Activated effector memory CD4-positive, alpha-beta T cell treated with Interleukin-2 at 50 U/mL for 16 hours (primary cell): ENCODE measurements at places on chromosomes 6 and 20.

DNA sequence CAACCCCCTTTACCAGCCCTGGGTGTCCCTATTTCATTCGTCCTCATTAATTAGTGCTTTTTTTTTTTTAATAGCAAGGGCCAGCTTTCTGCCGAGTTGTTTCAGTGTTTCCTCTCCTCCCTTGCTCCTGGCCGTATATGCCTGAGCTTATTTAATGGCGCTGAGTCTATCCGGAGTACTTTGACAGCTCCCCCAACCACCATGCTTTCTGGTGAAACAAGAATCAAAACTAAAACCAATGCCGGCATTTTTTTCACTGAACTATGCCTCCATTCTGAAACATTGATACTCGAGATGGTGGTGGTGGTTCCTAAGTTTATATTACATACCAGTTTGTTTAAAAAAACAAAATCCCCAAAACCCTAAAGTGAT is 1.2 kb downstream of the DCBLD1 start:
- DNase-seq, result no peak

GRCh38 chr6:142551274-142551811 is 249.5 kb downstream of the ADGRG6 start:
- peak; percentile 7 for DNase-seq

- no peak for DNase-seq
Measured at GRCh38 chr20:33787253-33787891, 23.8 kb upstream of the CHMP4B start.

DNA sequence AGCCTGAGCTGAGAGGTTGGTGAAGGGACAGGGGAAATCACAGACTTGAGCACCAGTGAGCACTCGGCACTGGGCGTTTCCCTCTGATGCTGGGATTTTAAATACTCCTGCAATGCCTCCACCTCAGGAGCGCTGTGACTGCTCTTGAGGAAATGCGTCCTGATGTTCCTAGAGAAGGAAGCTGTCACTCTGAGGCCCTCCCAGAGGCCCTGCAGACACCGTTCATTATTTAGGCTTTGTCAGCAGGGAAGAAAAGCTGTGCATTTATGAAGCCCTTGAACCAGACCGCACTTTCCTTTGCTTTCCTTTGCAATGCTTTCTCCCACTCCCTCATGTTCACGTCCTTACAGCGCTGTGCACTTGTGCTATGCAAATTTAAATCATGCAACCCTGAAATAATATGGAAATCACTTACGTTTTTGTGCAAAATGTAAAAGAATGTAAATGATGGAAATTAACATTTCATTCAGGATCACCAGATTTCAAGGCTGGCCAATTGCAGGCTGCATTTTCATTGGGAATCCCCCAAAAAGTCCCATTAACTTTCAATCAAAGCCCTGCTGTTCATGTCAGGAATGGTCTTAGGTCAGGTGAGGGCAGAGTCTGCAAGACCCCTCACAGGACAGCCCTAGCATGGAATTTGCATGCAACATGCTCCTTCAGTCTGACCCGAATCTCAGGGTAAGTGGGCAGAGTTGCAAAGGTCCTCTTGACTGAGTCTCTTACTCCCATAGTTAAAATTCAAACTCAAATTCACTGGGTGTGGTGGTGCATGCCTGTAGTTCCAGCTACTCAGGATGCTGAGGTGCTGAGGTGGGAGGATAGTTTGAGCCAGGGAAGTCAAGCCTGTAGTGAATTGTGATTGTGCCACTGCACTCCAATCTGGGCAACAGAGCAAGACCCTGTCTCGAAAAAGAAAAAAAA is 45.8 kb upstream of the SYNDIG1 start:
- no peak for DNase-seq

GRCh38 chr6:34339971-34340370 is 52.5 kb downstream of the NUDT3 start:
- DNase-seq, result no peak

DNA sequence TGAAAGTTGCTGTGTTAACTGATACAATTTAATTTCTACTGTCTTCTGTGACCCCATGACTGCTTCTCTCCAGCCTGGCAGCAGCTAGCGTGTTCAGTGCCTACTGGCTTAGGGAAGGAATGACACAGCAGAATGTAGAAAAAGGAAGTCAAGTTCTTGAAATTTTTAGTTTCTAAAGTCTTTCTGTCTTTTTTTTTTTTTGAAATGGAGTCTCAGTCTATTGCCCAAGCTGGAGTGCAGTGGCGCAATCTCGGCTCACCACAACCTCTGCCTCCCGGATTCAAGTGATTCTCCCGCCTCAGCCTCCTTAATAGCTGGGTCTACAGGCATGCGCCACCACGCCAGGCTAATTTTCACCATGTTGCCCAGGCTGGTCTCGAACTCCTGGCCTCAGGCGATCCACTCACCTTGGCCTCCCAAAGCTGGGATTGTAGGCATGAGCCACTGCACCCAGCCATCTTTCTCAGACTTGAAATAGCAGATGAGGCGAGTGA is 39.3 kb downstream of the PCNA start:
- no peak for DNase-seq

DNA sequence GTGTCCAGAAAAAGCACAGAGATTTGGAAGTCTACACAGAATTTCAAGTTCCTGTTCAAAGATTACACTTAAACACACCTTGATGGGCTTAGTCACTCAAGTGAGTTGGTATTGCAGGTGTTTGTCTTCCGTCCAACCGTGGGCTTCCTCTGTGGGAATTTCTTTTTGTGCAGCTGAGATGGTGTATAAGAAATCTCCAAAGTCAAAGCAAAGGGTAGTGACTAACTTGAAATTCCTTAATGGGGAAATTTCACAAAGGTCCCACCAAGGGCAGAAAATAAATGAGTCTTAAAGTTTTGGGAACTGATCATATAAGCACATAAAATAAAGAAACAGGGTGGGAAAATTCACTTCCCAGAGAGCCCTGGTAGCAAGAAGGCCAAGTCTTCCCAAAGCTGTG is 102.0 kb upstream of the TNFAIP3 start:
- DNase-seq, result no peak

- no peak for DNase-seq
Measured at GRCh38 chr6:133889557-133890403, 867 bp downstream of the TCF21 start.

DNA sequence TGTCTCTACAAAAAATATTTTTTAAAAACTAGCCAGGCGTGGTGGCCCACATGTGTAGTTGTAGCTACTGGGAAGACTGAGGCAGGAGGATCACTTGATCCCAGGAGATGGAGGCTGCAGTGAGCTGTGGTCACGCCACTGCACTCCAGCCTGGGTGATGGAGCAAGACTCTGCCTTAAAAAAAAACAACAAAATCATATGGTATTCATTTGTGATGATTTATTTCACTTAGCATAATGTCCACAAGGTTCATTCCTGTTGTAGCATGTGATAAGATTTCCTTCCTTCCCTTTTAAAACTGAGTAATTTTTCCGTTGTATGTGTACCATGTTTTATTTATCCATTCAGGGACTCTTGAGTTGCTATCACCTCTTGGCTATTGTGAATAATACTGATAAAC is 26.2 kb downstream of the TMEM170B start:
- DNase-seq, result no peak

- no peak for DNase-seq
Measured at GRCh38 chr6:7805078-7805849, 79.4 kb downstream of the BMP6 start.

DNA sequence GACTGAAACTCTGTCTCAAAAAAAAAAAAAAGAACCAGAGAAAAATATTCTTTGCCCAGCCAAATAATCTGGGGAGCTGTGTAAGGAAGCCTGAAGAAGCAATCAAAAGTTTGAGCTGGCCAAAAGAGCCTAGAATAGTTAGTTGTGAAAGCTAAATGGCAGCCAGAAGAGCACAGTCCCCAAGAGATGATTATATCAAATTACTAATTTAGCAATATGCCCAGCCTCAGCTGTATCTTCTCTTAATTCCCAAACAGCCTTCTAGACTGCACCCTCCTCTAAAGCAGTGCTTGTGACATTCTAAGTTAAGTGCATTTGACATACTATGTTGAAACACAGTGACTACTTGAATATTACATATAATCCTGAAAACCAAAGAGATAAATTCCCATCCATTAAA is 38.9 kb downstream of the CDK19 start:
- no peak for DNase-seq

- DNase-seq, result no peak
Measured at GRCh38 chr6:129771678-129772077, 61.7 kb upstream of the ARHGAP18 start.

DNA sequence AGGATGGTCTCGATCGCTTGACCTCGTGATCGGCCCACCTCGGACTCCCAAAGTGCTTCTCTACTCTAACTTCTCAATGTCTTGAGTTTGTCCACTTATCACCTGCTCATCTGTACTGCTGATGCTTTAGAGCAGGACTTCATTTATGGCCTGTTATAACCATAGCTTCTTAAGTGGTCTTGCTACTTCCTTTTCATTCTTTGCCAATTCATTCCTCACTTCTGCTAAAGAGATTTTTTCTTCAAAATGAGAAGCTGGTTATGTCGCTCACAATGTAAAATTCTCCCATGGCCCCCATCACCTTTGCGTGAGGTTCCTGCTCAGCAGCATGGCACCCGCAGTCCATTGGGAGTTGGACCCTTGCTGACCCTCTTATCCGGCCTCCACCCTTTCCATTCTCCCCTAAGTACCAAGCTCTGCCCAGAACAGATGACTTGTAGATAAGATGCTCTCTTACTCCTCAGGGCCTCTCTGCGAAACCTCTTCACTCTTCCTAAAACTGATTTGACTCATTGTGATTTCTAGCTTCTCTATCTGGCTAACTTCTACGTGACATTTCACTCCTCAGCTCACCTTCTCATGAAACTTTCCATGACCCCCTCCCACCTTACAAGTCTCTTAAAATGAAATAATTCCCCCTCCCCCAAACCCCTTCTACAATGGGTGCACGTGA is 13.9 kb upstream of the CD164 start:
- no peak for DNase-seq

- no peak for DNase-seq
Measured at GRCh38 chr6:100691972-100692371, 189.2 kb downstream of the ASCC3 start.

DNA sequence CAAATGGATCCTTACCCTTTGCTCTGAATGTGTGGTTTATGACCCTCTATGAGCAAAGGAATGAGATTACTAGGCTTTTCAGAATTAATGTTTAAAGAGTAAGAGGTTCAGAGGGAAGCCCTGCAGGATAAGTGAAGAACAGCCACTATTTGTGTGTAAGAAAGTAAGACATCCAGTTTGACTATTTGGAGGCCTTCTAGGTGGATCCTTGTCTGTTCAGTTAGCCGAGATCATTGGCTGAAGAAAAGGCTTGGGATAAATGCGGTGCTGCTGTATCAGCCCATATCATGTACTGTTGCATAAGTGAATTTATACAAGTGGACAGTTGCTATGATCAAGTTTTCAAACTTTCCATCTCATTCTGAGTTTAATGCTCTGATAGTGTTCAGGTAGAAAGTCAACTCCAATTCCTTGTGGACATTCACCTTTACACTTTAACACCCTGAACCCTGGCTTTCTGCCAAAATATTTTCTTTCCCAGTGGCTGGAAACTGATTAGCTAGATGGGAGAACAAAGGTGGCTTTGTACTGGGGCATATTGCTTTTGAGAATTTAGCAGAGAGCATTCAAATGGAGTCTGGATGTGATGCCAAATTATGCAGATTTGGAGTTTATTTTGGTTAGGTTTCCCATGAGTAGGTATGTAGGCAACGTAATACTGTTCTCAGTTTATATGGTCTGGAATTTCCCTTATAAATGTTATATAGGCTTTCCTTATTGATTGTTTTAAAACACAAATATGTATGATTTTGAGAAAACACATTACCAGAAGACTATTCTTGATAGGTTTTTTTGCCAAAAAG is 15.0 kb downstream of the PARD6B start:
- no peak for DNase-seq
